Activated naive CD8-positive, alpha-beta T cell treated with anti-CD3 and anti-CD28 coated beads for 36 hours (primary cell): ENCODE measurements at places on chromosomes 12 and 14. TPM values are rescaled to one million over a fixed set of nuclear protein-coding genes. Genes with fewer than 3 reads are reported as not detected.

DNA sequence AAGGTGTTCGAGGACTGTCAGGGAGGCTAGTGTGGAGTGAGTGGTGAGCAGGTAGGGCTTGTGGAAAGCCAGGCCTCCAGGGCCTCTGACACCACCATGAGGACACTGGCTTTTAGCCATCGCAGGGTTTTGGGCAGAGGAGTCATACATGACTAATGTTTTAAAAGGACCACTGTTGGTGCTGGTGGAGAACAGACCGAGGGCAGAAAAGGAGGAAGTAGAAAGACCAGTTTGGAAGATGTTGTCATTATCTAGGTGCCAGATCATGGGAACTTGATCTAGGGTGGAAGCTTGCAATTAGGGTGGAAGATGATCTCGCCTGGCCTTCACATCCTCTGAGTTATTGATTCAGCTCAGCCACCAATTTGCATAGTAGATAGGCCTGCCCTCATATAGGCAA is 144.2 kb downstream of the C12orf75 start:
- DNase-seq: no peak
- no peaks in the 10 kb centered on the region for H3K27me3 ChIP-seq
- no peak overlapping the region for H3K4me3 ChIP-seq

- H3K27ac ChIP-seq: no peak overlapping the region
- H3K4me3 ChIP-seq: no peak overlapping the region
- H3K36me3 ChIP-seq: no peaks in the 10 kb centered on the region
- H3K4me1 ChIP-seq: peaks cover 2% of the 10 kb centered on the region
Observed at GRCh38 chr12:131850856-131851559, 22.8 kb downstream of the MMP17 start.

- DNase-seq: no peak
- H3K36me3 ChIP-seq: peaks cover 7% of the 10 kb centered on the region
- H3K27ac ChIP-seq: no peak overlapping the region
Observed at GRCh38 chr12:53623548-53624385, 2.4 kb downstream of the ATF7 start.

BEST3 gene
- total RNA-seq: not detected

GRCh38 chr12:2410496-2410895 is 357.7 kb downstream of the CACNA1C start:
- H3K4me3 ChIP-seq: no peak overlapping the region
- H3K36me3 ChIP-seq: no peaks in the 10 kb centered on the region
- no peaks in the 10 kb centered on the region for H3K4me1 ChIP-seq
- H3K27ac ChIP-seq: no peak overlapping the region
- no peaks in the 10 kb centered on the region for H3K27me3 ChIP-seq

DNA sequence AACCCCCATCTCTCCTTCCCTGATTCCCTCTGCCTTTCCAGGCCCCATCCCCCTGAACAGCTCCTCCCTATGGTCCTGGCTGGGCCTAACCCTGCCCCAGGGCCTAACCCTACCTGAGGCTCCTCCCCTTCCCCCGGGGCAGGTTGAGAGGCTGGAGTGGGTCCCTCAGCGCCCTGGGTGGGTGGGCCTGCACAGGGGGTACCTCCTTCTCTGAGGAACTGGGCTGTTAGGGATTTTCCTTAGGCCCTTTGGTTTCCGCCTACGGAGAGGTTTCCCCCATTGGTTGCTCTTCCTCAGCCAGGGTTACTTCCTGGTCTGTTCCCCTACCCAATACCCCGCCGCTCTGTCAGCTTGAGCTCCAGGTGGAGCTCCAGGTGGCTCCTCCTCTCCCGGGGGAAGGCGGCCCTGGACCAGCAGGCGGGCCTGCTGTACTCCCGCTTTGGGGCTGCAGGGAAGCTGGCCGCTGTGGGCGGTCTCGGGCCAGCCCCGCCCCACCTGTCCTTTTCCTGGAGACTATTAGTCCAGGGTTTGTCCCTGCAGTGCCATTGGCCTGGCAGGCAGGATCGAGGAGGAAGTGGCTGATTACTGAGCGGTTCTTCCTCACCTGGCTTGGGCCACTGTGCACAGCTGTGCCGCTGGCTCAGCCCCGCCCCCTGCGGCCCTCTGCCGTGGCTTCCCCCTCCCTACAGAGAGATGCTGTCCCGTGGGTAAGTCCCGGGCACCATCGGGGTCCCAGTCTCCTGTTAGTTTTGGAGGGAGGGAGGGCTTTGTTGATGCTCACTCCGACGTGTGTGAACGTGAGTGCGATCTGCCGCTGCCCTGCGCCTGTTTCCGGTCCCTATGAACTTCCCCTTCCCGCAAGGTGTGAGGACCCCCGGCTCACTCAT is 2.5 kb downstream of the C12orf57 start:
- peaks cover 65% of the 10 kb centered on the region for H3K4me1 ChIP-seq
- peak; percentile 80 for DNase-seq
- peaks cover 14% of the 10 kb centered on the region for H3K36me3 ChIP-seq
- peak overlapping the region; percentile 84 for H3K4me3 ChIP-seq
- H3K27ac ChIP-seq: peak overlapping the region; percentile 93

GRCh38 chr12:58883576-58884334 is 36.5 kb downstream of the LRIG3 start:
- H3K4me3 ChIP-seq: no peak overlapping the region
- no peaks in the 10 kb centered on the region for H3K4me1 ChIP-seq
- no peak for DNase-seq
- no peaks in the 10 kb centered on the region for H3K27me3 ChIP-seq

- H3K27ac ChIP-seq: peak overlapping the region; percentile 35
- H3K4me1 ChIP-seq: peaks cover 62% of the 10 kb centered on the region
- H3K27me3 ChIP-seq: no peaks in the 10 kb centered on the region
- H3K36me3 ChIP-seq: peaks cover 22% of the 10 kb centered on the region
- H3K4me3 ChIP-seq: peak overlapping the region; percentile 41
Observed at GRCh38 chr12:54988402-54989054, 4.0 kb upstream of the TESPA1 start.

DNA sequence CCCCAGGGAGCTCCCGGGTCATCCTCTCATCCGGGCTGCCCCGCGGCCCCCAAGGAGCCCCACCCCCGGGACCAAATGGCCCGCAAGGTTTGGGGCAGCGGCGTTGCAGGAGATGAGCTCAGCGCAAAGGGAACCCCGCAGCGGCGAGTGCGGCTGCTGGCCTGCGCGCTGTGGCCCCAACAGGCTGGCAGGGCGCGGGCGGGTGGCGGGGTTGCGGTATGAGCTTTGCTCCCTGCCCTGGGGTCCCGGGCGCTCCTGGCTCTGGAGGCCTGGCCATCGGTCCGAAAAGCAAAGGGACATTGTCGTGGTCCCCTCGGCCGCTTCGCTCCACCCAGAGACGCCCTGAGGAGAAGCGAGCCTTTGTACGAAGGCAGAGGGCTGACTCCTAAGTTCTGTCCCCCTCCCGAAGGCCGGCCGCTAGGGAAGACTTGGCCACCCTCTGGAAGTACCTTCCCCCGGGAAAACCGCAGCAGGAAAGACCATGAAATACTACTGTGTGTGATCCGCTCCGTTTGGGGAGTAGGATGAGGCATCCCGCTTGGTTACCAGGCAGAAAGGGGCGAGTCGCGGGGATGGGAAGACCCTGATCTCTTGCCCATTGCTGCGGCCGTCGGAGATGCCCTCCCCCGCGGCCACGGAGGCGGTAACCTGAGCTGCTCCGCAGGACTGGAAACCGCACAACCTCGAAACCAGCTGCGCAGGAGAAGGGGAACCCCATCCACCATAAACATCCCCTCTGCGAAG is 620 bp upstream of the NID2 start:
- no peaks in the 10 kb centered on the region for H3K36me3 ChIP-seq
- no peak overlapping the region for H3K27ac ChIP-seq
- peaks cover 57% of the 10 kb centered on the region for H3K27me3 ChIP-seq
- peaks cover 17% of the 10 kb centered on the region for H3K4me1 ChIP-seq
- DNase-seq: peak; percentile 40

FAM222A gene
- total RNA-seq: 1.8 TPM

DNA sequence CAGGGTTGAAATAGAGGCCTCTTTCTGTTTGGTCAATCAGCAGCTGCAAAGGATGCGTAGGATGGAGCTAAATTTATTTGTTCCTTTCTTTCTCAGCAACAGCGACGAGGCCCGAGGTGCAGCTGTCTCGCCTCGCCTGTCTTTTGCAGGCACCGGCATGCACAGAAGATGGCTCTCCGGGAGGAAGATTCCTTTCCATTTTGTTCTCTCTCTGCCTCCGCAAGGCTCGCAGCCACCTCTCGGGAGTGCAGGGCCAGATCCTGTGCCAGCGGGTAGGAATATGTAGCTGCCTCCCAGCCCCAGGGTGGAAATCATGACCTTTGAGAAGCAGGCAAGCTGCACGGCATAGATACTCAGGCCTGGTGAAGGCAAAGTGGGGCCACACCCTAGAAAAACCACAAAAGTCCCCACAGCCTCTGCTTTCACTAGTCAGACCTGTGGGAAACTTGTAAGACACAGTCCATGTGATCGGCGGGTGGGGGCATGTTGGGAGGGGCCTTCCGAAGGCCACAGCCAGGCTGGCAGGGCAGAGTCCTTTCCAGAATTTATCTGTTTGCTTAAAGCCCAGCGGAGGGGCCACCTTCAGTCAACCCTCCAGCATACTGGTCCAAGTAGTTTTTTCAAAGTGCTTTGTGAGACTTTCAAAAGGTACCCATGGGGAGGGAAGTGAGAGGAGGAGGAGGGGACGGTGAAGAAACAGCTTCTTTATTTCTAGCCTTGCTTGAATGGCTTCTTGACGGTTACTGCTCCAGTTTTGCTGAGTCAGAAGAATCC is at the start of gene MAP1LC3B2:
Gene MAP1LC3B2, plus strand, starts transcription at position 220 of the 774 bp plus-strand sequence. CDS start 16,562 bp downstream, outside the sequence.
- peak; percentile 80 for DNase-seq
- H3K4me3 ChIP-seq: peak within 1 kb of the TSS; percentile 79
- peaks cover 3% of the 10 kb centered on the region for H3K36me3 ChIP-seq
- peak within 1 kb of the TSS; percentile 97 for H3K27ac ChIP-seq

FLVCR2 gene
- total RNA-seq: 0.78 TPM

CSRP2 gene
- total RNA-seq: 0.78 TPM

- H3K4me1 ChIP-seq: peaks cover 34% of the 10 kb centered on the region
- H3K36me3 ChIP-seq: peaks cover 51% of the 10 kb centered on the region
- DNase-seq: peak; percentile 25
- peak overlapping the region; percentile 91 for H3K27ac ChIP-seq
- no peaks in the 10 kb centered on the region for H3K27me3 ChIP-seq
Observed at GRCh38 chr14:64450255-64450654, 15.0 kb upstream of the AKAP5 start.

- no peak overlapping the region for H3K27ac ChIP-seq
- no peaks in the 10 kb centered on the region for H3K27me3 ChIP-seq
- peaks cover 27% of the 10 kb centered on the region for H3K36me3 ChIP-seq
- DNase-seq: no peak
Observed at GRCh38 chr14:81485781-81486180, 47.9 kb downstream of the SEL1L start.

GRCh38 chr12:121036810-121037326 is 2.2 kb downstream of the OASL start:
- H3K4me3 ChIP-seq: peak overlapping the region; percentile 56
- peaks cover 11% of the 10 kb centered on the region for H3K27me3 ChIP-seq
- DNase-seq: peak; percentile 60
- peaks cover 13% of the 10 kb centered on the region for H3K36me3 ChIP-seq

DNA sequence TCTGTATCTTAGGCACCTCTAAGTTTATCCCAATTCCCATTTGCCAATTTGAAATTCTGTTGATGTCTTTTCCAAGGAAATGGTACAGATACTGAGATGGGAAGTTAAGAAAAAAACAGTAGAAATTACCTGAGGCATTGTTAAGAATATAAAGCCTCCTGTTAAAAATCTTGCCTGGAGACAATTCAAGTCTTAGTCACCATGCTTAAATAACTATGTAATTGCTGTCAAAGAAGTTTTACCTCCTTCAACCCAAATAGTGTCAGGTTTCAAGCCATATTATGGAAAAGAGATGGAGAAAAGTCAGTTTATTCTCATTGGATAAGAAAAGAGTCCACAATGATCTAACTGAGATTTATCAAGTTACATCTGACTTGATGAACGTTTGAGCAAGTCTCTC is 974.7 kb downstream of the GALC start:
- no peak for DNase-seq
- H3K4me3 ChIP-seq: no peak overlapping the region
- H3K27me3 ChIP-seq: no peaks in the 10 kb centered on the region
- H3K27ac ChIP-seq: no peak overlapping the region
- H3K4me1 ChIP-seq: no peaks in the 10 kb centered on the region

A2M gene
- not detected for total RNA-seq

DNA sequence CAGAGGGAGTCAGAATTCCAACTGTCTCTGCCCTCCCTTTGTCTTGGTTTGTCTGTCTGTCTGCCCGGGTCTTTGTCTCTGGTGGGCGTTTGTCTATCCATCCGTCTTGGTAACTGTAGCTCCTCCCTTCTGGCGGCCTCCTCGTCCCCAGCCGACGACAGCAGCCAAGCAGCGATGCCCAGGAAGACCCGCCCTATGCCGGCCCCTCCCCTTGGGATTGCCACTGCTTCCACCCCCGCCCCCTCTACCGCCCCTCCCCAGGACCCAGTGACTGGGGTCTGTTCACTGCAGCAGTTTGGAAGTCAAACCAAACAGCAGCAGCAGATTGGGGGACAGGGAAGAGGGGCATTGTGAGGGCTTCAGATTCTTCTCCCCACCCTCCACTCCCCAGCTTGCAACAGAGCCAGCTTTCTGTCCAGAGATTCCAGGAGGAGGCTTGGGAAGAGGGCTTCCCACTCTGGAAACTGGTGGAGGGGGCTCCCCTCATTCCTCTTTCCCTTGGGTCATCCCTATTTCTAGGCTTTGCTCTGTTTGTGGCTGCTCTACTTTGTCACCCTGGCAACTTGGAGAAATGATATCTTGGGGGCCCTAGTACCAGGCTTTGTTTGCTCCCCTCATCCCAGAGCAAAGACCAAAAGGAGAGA is 2.4 kb upstream of the RARG start:
- H3K36me3 ChIP-seq: no peaks in the 10 kb centered on the region
- no peak for DNase-seq
- H3K27me3 ChIP-seq: no peaks in the 10 kb centered on the region
- peaks cover 59% of the 10 kb centered on the region for H3K4me1 ChIP-seq
- no peak overlapping the region for H3K27ac ChIP-seq

DNA sequence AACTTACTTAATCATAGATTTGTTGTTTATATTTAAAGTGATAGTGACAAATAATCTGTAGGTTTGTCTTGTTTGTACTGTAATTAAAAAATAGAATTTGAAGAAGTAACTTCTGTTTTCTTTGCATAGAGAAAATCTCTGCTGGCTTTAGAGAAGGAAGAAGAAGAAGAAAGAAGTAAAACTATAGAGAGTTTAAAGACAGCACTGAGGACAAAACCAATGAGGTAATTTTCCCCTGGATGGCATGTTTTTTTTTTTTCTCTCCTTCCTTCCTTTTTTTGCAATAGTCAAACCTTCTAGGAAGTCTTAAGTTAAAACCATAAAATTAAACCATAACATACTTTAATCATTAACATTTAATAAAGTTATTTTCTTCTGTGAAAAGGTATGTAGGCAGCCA is 131.9 kb downstream of the DAAM1 start:
- H3K36me3 ChIP-seq: no peaks in the 10 kb centered on the region
- no peaks in the 10 kb centered on the region for H3K27me3 ChIP-seq
- DNase-seq: no peak
- no peak overlapping the region for H3K4me3 ChIP-seq
- H3K27ac ChIP-seq: no peak overlapping the region

DNA sequence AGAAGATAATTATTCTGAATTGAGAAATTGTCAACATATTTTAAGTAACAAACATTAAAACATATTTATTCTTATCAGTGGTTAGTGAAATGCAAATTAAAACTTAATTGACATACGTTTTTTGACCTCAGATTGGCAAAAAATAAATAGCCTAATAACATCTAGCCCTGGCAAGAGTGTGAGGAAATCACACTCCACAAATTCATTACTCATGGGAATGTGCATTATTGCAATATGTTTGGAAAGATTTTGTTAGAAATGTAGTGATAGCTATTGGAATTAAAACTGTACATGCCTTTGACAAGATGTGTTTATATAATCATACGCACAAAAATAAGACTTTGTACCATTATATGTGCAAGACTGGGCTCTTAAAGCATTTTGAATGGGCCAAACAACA is 168.6 kb downstream of the KITLG start:
- H3K27ac ChIP-seq: no peak overlapping the region
- no peak overlapping the region for H3K4me3 ChIP-seq
- no peaks in the 10 kb centered on the region for H3K27me3 ChIP-seq
- no peak for DNase-seq
- no peaks in the 10 kb centered on the region for H3K4me1 ChIP-seq
